Progenitor cell of endocrine pancreas (in vitro differentiated cells): ENCODE measurements at places on chromosomes 6 and 20.
A peak's percentile ranks its signal among the peaks of the same experiment; 100 is the strongest.

- H3K36me3 ChIP-seq, result peaks cover 2% of the 10 kb centered on the region
- no peak overlapping the region for H3K4me3 ChIP-seq
- no peak overlapping the region for H3K27ac ChIP-seq
- peaks cover 2% of the 10 kb centered on the region for H3K4me1 ChIP-seq
- DNase-seq, result no peak
These were observed 84.9 kb downstream of the KCNB1 start for GRCh38 chr20:49397525-49397924.

DNA sequence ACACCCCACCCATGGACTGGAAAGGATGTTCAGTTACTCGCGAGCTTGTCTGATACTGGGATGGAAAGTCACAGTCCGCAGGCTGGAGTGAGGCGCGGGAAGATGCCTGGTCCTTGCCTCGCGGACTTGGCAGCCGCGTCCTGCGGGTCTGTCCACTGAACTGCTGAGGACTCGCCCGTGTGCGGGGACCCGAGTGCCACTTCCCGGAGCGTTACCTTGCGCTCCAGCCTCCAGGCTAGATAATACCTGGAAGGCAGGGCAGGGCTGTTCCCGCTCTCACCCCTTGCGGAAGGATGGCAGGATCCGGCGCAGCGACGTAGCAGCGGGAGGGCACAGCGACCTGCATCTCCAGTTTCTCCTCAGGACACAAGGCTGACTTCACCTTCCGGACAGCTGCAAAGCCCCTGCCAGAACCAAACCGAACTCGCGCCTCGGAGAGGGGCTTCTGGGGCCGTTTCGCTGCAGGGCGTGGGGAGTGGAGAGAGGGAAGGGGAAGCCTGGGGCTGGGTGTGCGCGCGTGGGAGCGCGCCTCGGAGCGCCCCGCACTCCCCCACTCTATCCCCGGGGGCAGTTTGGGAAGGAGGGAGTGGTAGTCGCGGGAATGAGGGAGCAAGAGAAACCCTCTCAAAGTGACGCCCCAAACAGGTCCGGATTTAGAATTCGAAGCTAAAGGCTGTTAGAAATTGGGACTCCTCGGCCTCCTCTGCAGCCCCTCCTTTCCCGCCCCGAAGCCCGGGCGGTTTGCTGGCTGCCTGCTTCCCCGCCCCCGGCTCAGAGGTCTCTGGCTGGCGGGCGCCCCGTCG is at the start of gene KCNQ5:
TSS of gene KCNQ5 (plus strand) at position 774 of the 803 bp plus-strand sequence.
- peaks cover 59% of the 10 kb centered on the region for H3K27me3 ChIP-seq
- H3K4me1 ChIP-seq, result peaks cover 17% of the 10 kb centered on the region
- H3K27ac ChIP-seq, result peak within 1 kb of the TSS; percentile 81
- peak within 1 kb of the TSS; percentile 78 for H3K4me3 ChIP-seq
- no peaks in the 10 kb centered on the region for H3K36me3 ChIP-seq

DNA sequence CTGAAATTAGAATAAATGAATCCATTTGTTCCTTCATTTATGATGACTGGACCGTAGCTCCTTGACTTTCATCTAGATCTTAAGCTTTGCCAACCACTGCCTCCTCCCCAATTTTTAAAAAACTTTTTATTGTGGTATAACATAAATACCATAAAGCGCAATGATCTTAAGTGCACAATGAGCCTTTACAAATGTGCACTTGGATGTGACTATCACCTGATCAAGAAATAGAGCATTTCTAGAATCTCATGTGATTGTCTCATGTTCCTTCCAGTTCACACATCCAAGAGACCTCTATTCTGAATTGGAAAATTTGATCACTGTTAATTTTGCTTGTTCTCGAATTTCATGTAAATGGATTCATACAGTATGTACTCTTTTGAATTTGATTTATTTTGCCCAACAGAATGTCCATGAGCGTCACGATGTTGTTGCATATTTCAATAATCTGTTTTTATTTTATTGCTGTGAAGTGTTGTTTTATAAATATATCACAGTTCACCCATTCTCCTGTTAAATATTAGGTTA is 442.2 kb downstream of the CDKAL1 start:
- DNase-seq, result no peak
- no peak overlapping the region for H3K4me3 ChIP-seq
- peak overlapping the region; percentile 17 for H3K27ac ChIP-seq
- H3K36me3 ChIP-seq, result peaks cover 3% of the 10 kb centered on the region

- no peak overlapping the region for H3K4me3 ChIP-seq
- H3K4me1 ChIP-seq, result no peaks in the 10 kb centered on the region
- H3K36me3 ChIP-seq, result no peaks in the 10 kb centered on the region
These were observed 218.9 kb upstream of the PRDM1 start for GRCh38 chr6:105867277-105867676.

- DNase-seq, result peak; percentile 41
- no peaks in the 10 kb centered on the region for H3K4me1 ChIP-seq
These were observed 637 bp downstream of the MYLK4 start for GRCh38 chr6:2749969-2750600.

DNA sequence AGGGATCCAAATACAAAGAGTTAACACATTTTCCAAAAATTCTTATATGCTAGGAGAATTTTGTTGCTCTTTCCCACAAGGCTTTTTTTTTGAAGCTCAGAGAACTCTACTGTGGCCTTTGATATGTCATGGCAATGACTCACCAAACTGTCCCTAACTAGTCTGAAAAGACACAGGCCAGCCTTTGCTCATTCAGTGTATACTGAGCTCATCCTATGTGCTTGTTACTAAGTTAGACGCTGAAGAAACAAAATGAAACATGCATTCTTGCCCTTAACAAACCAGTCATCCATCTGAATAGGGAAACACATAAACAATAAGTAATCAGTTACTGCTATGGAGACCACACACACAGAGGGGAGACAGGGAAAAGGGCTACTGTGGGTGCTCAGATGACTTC is 291.8 kb downstream of the FOXC1 start:
- no peak overlapping the region for H3K4me3 ChIP-seq
- no peaks in the 10 kb centered on the region for H3K36me3 ChIP-seq
- H3K27me3 ChIP-seq, result peaks cover 17% of the 10 kb centered on the region
- H3K4me1 ChIP-seq, result peaks cover 15% of the 10 kb centered on the region
- no peak overlapping the region for H3K27ac ChIP-seq

- peak overlapping the region; percentile 42 for H3K27ac ChIP-seq
- peaks cover 15% of the 10 kb centered on the region for H3K27me3 ChIP-seq
- H3K36me3 ChIP-seq, result peaks cover 4% of the 10 kb centered on the region
- H3K4me3 ChIP-seq, result no peak overlapping the region
These were observed 42.9 kb downstream of the C6orf132 start for GRCh38 chr6:42099340-42100028.

DNA sequence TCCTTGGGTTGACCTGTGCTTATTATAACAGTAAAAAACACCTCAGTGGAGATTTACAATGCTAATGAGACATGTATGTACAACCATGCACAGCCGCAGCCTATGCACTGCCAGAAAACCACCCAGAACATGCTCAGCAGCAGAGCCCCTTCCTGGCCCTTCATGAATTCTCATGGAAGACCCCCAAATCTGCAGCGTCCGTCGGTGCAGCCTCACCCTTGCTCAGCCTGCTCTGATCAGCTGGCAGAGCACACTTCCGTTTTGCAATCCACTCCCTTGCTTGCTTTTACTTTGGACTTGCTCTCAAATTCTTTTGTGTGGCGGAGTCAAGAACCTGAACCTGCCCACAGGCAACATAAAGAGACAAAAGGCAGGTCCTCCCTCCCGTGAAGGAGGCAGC is 378.2 kb upstream of the SULF2 start:
- no peaks in the 10 kb centered on the region for H3K36me3 ChIP-seq
- H3K4me1 ChIP-seq, result peaks cover 5% of the 10 kb centered on the region
- no peak overlapping the region for H3K27ac ChIP-seq
- H3K27me3 ChIP-seq, result peaks cover 4% of the 10 kb centered on the region
- DNase-seq, result no peak
- no peak overlapping the region for H3K4me3 ChIP-seq

DNA sequence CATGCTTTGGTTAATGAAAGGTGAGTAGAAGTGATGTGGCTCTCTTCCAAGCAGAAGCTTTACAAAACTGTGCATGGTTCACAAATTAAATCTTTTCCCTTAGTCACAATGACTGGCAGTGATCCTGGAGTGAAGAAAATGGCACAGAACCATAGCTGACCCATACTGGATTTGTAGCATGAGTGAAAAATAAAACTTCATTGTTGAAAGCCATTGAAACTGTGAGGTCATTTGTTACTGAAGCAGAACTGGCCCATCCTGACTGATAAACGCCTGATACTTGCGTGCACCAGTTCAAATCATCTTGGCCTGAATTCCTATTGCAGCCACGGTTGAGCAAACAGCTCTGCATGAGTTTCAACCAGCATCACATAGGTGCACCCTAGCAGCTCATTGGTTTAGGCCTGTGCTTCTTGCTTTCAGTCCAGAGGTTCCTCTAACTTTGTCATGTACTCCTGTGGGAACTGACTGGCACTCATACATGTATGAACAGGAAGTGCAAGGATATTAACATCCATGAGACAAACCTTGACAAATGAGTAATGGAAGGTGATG is 40.5 kb downstream of the SAMD5 start:
- H3K4me1 ChIP-seq, result peaks cover 6% of the 10 kb centered on the region
- DNase-seq, result no peak
- no peaks in the 10 kb centered on the region for H3K27me3 ChIP-seq
- H3K4me3 ChIP-seq, result no peak overlapping the region

- H3K36me3 ChIP-seq, result no peaks in the 10 kb centered on the region
- no peak overlapping the region for H3K27ac ChIP-seq
- H3K27me3 ChIP-seq, result peaks cover 3% of the 10 kb centered on the region
- H3K4me1 ChIP-seq, result peaks cover 4% of the 10 kb centered on the region
- DNase-seq, result no peak
These were observed 39.1 kb downstream of the SUN5 start for GRCh38 chr20:32965115-32965514.

DNA sequence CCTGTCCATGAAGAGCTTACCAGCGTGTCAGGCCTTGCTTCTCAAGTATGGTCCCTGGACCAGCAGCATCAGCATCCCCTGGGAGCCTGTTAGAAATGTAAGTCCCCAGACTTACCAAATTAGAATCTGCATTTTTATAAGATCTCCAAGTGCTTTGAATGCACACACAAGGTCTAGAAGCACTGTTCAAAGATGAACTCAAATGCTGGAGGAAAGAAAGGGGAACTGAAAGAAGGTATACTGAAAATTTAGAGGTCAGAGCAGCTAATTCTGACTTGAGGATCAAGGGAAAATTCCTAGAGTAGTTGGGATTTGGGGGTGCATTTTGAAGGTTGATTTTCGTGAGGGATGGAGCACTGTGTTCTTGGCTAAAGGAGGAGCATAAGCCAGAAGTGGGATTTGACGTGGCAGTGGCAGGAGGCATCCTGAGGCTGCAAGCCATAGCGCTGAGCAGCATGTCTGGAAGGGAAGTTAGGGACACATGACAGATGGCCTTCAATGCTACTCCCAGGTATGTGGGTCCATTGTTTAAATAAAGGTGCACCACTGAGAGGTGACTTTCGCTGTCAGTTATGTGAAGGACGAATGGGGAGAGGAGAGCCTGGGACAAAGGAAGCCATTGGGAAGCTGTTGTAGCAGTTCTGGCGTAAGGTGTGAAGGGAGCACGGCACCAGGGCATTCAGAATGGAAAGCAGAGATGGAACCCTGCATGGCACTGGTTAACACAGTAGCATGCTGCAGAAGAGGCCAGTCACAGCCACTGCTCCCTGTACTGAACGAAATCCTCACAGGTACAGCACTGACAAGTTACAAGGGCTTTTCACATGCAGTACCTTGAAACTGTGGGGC is 36.2 kb downstream of the ARMC2 start:
- DNase-seq, result no peak
- no peak overlapping the region for H3K4me3 ChIP-seq
- H3K27me3 ChIP-seq, result peaks cover 10% of the 10 kb centered on the region
- peaks cover 19% of the 10 kb centered on the region for H3K36me3 ChIP-seq
